ENCODE measurements at places on chromosomes 2 and 18.

GRCh38 chr2:1366546-1367134 lies 46.6 kb upstream of the TPO start:
- DNase-seq = no peak

GRCh38 chr2:111705711-111706336 lies 178.2 kb downstream of the ANAPC1 start:
- peak; percentile 68 for DNase-seq

DNA sequence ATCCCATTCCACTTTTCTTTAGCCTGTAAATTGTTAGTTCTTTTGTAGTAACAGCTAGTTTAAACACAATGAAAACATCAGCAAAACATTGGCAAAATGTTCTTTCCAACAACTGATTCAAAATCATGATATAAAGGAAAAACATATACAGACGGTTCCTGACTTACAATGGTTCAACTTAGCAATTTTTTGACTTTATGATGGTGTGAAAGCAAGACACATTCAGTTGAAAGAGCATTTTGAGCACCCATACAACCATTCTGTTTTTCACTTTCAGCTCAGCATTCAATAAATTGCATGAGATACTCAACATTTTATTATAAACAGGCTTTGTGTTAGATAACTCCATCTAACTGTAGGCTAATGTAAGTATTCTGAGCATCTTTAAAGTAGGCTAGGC lies 185.1 kb downstream of the NOL4 start:
- no peak for DNase-seq

GRCh38 chr2:101113441-101114267 lies 37.5 kb downstream of the TBC1D8 start:
- DNase-seq = no peak

GRCh38 chr2:7449298-7449697 lies 532.1 kb downstream of the RNF144A start:
- no peak for DNase-seq

- DNase-seq = no peak
Observed at GRCh38 chr2:12265646-12266045, 451.1 kb upstream of the TRIB2 start.

All from stimulated activated CD8-positive, alpha-beta memory T cell treated with anti-CD3 and anti-CD28 coated beads, Interleukin-7, amount 100 ng/mL, for 48 hours (primary cell).